ENCODE measurements at places on chromosomes 7 and 10.

DNA sequence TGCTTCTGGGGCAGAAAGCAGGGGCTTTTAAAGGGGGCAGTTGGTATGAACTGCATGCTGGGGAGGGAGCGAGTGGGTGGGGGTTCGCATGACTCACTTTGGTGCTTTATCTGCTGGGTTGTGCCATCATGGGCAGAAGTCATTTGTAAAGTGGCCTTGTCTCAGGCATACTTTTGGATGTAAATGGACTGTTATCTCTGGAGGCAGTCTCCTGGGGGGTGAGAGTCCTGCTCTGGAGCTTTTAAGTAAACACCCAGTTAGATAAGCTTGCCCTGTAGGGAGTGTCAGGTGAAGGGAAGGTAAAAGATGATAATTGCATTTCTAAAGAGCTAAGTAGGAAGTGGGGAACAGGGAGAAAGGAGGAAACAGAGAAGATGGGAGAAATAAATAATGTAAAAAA lies 1.6 kb upstream of the GSTO1 start:
- no peak for DNase-seq

DNA sequence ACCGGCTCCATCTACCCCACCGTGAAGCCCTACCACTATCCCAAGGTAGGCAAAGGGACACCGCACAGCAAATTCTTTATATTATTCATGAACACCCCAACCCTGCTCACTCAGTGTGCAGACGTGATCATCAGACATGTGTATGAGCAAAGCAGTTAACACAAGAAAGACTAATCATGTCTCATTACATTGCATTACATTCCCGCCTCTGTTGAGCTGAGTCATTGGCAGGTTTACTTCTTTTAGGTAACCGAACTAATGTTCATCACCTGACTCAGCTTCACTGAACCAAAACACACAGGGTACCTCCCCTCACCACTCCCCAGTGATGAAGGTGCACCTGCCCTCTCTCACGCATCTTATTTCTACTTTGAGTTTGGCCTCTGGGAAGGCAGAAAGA lies 233.4 kb downstream of the PAXIP1 start:
- DNase-seq = no peak

- peak; percentile 14 for DNase-seq
Observed at GRCh38 chr10:71319042-71319799, at the start of gene SLC29A3. Gene SLC29A3 (plus strand): TSS chr10:71319259. CDS start chr10:71319310, 51 bp downstream.

- no peak for DNase-seq
Observed at GRCh38 chr7:102463841-102464576, 654 bp downstream of the ALKBH4 start.

DNA sequence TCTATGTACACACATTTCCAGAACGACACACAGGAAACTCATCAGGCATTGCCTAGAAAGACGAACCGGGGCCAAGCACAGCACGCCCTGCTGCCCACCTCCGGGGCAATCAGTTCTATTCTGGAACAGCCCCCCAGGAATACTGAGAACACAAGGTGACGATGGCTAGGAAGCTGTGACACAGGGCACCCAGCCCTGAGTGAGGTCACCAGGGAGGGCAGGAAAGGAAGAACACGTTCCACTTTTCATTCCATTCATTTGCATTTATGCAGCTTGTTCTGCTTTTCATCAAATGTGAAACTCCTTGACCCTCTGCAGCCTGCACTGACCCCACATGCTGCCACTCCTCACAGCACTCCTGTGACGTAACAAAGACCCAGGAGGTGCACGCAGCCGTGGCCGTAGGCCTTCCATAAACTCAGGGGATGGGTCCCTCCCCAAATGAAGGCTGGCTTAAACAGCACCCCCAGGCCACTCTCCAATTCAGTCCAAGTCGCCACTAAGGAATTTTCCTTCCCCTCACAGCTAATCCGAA lies 28.9 kb downstream of the MAD1L1 start:
- no peak for DNase-seq

DNA sequence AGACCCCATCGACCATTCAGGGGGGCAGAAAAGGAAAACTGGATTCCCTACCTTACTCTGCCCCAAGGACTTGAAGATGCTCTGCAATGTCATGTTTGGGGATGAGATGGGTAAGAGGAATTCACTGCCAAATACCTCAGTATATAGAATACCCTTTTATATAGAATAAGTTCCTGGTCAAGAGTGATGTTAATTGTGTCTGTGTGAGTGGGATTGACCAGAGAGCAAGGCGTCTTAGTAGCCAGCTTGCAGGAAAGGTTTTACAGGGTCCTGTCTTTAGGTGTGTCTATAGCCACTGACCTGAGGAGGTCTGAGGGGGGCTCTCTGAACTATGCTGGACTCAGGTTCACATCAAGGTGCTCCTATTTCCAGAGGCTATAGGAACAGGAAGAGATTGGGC lies 1.4 kb downstream of the IFIT3 start:
- DNase-seq = no peak

- DNase-seq = no peak
Observed at GRCh38 chr10:68301790-68302502, 29.9 kb upstream of the HNRNPH3 start.

DNA sequence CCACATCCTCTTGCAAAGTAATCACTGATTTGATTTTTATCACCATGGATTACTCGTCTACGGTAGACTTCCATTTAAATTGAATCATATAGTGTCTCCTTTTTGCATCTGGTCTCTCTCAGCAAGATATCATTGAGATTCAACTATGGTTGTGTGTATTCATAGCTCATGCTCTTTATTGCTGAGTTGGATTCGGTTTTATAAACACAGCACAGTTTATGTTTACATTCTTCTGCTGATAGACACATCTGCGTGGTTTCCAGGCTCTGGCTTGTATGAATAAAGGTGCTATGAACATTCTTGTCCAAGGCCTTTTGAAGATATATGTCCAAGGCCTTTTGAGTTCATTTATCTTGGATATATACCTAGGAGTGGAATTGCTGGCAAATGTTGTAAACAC lies 356.5 kb upstream of the CELF2 start:
- DNase-seq = no peak

DNA sequence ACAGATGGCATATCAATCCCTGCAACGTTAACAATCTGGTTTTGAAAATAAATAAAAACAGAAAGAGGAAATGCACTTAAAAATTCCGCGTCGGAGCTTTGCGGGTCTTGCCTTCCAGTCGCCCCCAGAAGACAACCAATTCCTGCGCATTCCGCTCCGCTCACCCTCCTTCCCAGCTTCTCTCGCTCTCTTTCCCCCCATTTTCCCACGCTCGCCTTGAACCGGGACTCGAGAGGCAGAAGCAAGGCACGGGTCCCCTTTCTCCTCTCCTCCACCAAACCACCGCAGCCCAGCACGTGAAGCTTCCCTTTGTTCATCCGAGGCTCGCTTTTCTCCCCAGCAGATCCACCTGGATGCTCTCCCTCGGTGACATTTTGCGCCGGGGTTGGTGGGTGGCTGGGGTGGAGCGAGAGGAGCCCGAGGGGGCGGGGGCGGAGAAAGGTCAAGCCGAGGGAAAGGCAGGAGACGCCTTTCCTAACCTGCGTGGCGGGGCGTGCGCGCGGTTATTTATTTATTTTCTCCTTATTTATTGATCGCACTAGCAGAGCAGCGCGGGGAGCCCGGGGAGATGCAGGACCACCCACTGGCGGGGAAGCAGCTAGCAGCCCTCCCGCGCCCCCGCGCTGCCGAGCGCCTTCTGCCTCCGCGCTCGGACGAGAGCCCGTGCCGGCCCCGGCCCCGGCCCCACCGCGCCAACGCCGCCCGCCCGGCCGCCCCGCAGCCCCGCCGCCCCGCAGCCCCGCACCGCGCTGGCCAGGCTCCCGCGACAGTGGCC lies at the start of gene KCND2:
KCND2 (plus strand) TSS at position 475 of the 775 bp plus-strand sequence.
- no peak for DNase-seq

- DNase-seq = no peak
Observed at GRCh38 chr10:82402906-82403401, 528.0 kb downstream of the NRG3 start.

GRCh38 chr10:90598513-90598912 lies 259.3 kb downstream of the HTR7 start:
- no peak for DNase-seq

GRCh38 chr10:77010430-77010829 lies 627.2 kb downstream of the KCNMA1 start:
- no peak for DNase-seq

DNA sequence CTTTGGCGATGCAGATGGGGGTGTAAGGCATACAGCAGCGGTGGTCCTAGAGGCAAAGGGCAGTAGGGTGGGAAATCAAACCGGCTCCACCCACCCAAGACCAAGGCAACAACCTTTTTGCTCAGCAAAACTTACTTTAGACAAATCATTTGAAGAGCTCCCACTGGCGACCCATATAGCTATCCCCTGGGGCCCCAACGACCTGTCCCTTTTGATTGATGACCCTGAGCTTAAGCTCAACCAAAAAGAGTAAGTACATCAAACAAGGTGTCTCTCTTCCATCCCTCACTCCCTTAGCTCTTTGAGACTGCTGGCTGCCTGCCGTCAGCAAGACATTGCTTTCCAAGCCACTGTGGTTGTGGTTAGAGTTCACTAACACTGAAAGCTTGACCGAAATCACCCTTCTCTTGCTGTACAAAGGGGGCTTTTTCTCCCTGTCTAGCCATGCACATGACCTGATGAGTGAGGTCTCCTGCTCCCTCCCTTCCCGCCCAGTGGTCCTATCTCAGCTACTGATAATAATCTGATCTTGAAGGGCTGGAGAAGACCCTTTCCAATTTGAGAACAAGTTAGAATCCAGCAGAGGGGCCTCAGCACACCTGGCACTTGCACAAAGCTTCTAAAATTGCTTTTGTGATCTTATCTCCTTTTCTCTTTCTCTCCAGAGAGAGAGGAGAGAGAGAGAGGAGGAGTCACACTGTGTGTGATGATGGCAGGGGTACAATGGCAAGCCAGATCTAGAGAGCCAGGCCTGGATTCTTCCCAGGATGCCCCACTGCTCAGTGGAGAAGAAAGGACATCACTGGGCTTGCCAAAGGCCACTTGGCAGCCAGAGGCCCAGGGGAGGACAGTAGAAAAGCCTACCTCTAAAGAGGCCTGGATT lies 42.2 kb downstream of the XPNPEP1 start:
- DNase-seq = no peak

DNA sequence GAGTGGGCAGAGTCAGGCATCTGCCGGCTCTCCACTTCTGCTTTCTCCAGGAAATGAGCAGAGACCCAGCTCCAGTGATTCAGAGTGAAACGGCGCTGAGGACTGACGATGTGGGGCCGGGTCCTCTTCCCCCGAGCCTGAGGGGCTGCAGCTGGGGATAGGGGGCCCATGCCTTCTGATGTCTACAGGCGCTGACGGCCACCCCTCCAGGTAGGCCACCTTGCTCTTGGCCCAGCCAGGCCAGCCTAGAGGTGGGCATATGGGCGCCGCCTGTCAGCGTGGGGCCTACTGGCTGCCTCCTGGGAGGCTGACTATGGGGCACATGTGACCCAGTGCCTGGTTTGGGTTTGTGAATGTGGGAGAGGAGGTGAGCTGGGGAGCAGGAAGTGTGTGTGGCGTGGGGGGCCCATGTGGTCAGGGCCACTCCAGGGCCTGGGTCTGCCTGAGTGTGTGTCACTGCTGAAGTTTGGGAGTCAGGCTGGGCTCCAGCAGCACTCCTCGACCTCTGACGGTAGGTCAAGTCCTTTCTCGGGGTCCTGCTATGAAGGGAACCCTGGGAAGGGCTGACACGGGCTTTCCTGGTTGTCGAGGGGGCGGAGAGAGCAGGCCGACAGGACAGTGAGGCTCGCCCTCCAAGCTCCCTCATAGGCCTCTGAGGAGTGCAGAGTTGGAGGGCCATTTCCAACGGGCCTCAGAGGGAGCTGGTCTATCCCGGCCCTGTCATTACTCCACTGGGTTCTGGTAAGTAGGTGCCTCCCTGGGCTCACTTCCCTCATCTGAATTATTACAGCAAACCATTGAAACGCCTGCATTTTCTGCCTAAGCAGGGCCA lies at the start of gene WDFY4:
WDFY4 (plus strand) TSS at position 82 of the 832 bp plus-strand sequence. CDS start 24,860 bp downstream, outside the sequence.
- DNase-seq = no peak

DNA sequence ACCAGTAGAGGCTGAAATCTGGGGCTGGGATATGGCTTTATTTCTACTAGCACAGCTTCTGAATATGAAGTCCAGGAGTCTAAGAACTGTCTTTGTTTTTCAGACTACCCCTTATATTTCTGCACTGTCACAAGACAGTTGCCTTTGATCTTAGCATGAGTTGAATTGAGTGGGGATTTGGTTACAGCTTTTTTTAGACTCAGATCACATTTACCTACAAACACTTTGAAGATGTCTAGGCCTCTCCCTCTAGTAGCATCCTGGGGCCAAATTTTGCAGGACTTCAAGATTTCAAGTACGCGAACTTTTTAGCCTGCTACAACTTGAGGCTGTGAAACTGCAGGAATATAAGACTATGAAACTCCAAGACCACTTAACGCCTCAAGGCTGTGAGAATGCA lies 240.2 kb downstream of the NEBL start:
- no peak for DNase-seq

DNA sequence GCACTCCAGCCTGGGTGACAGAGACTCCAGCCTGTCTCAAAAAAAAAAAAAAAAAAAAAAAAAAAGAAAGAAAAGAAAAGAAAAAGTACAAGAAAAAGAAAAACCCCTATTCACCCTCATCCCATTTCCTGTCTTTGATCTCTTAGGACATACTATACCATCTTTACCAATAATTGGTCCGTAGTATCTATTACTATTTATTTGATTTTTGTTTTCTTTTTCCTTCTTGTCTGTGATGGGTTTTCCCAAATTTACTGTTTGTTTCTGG lies 41.6 kb downstream of the PDIA4 start:
- no peak for DNase-seq

- DNase-seq = no peak
Observed at GRCh38 chr10:16597656-16598055, 76.0 kb upstream of the C1QL3 start.

GRCh38 chr7:45240273-45240771 lies 82.7 kb downstream of the RAMP3 start:
- DNase-seq = no peak

DNA sequence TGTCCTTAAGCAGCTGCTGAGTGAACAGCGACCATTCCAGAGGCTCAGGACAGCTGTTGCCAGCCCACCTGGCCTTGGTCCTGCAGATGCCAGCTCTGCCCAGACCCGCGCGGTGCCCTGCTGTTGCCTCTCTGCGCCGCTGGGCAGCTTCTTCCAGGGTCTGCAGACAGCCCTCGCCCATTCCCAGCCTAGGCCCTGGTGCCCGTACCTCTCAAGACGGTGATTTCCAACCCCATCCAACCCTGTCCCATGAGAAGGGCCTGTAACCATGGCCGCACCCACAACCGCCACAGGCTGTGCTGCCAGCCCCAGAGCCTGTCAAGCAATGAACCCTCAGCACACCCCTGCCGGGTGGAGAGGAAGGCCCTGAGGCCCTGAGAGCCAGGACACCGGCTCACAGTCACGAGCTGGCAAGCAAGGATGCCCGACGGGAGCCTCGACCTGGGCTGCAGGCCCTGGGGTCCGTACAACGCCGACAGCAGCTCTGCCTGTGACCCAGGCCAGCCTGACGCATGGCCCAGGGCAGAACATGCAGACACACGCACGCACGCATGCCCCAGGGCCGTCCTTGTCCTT lies 231.9 kb downstream of the MAD1L1 start:
- DNase-seq = no peak

- no peak for DNase-seq
Observed at GRCh38 chr7:66413379-66414114, 208.4 kb downstream of the TPST1 start.

DNA sequence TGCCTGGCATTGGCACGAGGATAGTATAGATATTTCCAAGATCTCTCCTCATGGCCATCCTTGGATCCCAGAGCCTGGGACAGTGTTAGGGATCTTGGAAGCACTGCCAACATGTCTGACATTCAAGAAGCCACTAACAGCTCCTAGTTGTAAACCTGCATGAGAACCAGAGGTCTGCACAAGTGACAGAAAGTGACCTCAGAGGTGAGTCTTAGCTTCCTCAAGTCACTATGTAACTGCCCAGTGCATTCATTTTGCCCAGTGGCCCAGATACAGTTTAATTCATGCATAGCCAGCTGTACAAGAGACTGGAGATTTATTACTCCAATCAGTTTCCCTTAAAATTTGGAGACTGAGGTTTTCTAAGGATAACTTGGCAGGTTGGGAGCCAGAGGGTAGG lies 16.7 kb downstream of the SUGCT start:
- no peak for DNase-seq
